Activated CD4-positive, alpha-beta T cell treated with anti-CD3 and anti-CD28 coated beads, Interleukin-2, amount 50 U/mL, for 16 hours (primary cell): ENCODE measurements at places on chromosomes 6 and 20.

- no peak for DNase-seq
These were observed 697.4 kb downstream of the PTPRT start for GRCh38 chr20:42492290-42492689.

DNA sequence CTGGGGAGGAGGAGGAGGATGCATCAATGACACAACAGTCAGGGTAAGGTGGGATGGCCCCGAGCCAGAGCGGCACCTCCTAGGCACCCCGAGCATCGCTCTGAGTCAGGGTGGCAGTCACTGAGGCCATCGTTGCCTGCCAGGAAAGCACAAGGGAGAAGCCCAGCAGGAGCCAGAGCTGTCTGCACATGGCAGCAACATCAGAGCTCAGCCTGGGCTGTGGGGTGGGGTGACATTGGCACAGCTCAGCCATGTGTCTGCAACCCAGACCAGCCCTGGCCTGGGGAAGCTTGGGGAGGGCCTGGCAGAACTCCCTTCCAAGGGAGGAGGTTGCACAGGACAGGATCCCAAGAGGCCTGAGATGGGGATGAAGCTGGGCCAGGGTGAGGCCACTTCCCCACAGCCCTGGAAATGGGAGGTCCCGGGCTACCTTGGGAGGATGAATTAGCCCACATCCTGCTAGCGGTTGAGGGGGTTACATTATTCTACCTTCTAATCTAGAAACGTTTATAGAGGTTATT is 255.6 kb downstream of the MAFB start:
- DNase-seq, result no peak

GRCh38 chr20:61419501-61419900 is 167.4 kb downstream of the CDH4 start:
- no peak for DNase-seq

DNA sequence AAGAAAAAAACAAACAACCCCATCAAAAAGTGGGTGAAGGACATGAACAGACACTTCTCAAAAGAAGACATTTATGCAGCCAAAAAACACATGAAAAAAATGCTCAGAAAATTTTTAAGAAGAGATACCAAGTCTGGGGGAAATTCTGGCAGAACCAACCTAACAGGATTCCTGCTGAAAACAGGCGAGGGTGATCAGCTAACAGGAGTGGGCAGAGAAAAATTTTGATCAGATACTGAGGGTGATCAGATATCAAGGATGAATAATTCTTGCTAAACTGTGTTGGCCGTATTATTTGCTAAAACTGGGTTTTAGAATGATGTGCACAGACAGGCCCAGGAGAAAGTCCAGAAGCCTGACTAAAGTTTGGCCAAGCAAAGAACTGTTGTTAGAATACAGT is 557.3 kb downstream of the CD109 start:
- DNase-seq, result no peak

DNA sequence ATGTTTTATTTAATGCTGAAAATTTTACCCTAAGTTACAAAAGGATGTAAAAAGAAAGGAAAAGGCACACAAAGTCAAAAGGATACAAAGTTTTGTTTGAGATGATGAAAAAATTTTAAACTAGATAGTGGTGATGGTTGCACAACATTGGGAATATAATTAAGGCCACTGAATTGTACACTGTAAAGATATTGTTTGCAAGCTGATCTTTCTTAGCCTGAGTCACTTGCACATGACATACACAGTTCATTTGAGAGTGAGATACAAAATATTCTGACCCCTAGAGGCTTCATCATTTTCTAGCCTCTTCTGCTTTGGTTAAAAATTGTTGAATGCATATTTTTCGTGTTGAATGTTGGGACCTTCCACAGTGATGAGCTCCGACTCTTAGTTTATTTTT is 462.6 kb downstream of the HDGFL1 start:
- no peak for DNase-seq

DNA sequence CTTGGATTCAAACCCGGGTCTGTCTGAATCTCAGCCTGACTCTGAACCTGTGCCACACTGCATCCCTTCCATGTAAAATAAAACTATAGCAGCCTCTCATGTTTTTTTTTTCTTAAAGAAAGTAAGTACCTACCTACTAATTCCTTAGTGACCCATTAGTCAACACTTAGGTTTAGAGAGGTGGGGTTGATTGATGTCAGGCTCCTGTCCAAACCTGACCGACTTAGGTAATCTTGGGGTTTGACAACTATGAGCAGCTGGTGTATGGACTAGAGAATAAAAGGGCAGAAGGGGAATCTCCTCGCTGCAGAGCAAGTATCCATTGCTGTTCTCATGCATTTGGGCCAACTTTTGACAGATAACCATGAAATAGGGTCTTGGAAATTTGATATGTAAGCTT is 6.5 kb downstream of the NKAIN2 start:
- no peak for DNase-seq

DNA sequence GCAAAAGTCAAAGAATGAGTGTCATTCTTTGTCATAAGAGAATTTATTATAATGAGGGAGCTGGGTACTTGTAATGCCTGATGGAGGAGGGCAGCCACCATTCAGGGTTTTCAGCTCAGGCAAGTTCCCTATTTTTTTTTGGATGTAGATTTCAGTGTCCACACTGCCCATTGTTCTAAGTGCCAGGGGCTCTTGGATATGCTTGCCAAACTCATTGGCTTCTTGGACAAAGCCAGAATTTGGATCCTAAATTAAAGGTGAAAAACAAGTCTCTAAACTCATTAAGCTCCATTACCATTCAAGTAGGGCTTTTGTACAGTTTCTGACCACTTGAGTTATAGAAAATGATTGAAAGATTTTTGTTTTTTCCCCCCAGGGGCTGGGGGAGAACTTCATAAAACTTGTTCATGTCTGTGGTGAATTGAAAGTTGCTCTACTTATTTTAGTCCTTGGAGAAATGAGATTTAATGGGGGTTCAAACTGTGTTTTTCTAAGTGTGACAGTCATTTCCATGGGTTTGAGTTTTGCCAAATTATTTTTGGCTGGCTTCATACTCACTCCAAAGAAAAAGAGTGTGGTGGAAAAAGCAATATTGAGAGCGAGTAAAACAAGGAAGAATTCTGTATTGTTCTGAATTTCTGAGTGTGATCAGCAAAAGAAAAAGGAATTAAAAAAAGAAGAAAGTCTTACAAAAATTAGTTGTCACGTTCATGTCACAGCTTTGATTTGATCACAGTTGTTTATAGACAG is 46.0 kb downstream of the TIAM2 start:
- no peak for DNase-seq

DNA sequence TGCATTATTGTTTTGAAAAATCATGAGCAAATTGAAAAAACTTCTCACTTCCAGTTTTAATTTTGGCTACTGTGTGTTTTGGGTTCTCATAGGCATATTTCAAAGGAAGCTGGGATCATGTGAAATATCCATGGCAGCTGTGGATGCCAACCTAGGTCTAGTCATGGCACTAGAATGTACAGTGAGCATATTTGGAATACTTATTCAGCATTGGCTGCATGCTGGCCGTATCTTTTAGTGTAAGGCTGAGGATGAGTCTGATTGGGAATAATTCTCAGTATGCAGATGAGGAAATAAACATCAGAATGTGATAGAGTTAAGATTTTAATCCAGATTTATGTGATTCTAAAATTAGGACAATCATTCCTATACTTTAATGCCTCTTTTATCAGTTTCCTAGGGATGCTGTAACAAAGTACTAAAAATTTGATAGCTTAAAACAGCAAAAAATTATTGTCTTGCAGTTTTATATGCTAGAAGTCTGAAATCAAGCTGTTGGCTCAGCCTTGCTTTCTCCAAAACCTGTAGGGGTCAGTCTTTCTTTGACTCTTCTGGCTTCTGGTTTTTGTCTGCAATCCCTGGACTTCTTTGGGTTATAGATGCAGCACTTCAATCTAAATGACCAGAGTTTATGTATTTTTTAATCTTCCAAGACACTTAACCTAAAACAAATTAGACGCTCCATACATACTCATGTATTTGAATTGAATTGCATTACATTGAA is 37.7 kb upstream of the DEFB112 start:
- no peak for DNase-seq

- DNase-seq, result no peak
These were observed 96.4 kb upstream of the DUSP22 start for GRCh38 chr6:195861-196360.
